ENCODE measurements at places on chromosomes 13 and 19.

DNA sequence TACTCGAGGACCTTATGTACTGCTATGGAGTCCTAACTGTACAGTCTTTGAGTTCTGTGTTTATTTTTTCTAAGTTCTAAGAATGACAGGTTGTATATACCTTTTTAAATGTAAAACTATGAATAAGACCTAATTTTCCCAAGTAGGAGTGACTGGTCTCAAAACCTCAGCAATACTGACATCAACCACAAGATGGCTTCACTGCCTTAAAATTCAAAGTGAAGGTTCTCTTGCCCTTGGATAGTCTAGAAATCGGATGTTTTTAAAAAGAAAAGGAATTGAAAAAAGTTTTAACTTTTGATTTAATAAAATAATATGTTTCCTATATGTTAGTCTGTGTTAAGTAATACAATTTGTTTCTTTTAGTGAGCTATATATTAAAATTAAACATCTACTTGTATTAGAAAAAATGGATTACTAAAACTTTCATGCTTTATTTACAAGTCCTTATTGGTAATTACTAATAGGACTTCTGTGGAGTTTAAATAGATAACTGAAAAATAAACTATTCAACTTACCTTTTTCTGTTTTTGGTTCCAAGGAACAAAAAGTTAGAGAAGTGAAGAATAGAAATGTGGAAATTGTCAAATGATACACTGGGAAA, 52.0 kb downstream of the TDRD3 start:
- peak; percentile 61 for DNase-seq

- no peak for DNase-seq
These were observed 1895.6 kb upstream of the PRR20A start for GRCh38 chr13:55245005-55245644.

DNA sequence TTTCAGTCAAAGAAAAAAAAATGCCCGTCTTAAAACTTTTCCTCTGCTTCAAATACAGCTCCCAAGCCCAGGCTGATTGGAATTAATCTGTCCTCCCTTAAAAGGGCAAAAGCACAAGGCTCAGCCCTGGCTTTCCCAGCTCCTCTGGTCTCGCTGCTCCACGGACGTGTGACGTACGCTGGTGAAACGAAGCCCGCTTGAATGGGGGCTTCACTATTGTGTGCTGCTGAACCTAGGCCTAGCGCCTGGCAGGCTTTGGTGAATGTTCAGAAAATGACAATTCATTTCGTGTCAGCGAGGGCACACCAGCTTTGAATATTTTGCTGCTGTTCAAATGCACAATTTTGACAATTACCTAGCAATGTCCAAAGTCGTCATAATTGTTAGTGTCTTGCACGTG, 615 bp upstream of the ZNF135 start:
- DNase-seq, result no peak

GRCh38 chr19:46867170-46867569, 6.4 kb downstream of the ARHGAP35 start:
- DNase-seq, result no peak

DNA sequence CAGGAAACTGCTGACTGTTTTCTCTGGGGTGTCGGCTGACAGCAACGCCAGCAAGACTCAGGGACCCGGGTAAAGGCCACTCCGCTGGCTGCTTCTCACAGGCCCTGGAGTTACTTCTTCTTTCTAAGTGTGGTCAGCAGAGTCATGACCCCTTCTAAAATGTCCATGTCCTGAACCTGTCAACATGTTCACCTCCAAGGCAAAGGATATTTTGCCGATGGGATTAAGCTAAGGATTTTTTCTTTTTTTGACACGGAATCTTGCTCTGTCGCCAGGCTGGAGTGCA, 7.9 kb downstream of the PEX11G start:
- DNase-seq, result no peak

DNA sequence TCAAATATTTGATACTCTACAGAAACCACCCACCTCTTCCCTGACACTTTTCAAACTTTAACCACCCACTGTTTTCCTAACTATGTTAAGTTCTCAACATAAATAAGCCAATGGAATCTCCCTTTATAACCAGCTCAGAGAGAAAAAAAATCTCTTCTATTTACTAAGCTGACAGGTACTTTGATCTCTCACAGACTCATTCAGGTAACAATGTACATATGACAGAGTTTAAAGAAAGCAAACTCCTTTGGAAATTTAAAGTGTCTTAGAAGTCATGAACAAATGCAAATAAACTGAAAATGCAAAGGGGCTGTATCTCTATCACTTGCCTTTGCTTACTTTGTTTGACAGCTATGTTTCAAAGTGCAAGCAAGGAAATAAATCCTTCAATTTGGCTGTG, 109.3 kb downstream of the KLF12 start:
- no peak for DNase-seq

GRCh38 chr19:41241859-41242258, 22.3 kb upstream of the HNRNPUL1 start:
- no peak for DNase-seq

- no peak for DNase-seq
These were observed 185.9 kb downstream of the ZNF536 start for GRCh38 chr19:30557927-30558557.

DNA sequence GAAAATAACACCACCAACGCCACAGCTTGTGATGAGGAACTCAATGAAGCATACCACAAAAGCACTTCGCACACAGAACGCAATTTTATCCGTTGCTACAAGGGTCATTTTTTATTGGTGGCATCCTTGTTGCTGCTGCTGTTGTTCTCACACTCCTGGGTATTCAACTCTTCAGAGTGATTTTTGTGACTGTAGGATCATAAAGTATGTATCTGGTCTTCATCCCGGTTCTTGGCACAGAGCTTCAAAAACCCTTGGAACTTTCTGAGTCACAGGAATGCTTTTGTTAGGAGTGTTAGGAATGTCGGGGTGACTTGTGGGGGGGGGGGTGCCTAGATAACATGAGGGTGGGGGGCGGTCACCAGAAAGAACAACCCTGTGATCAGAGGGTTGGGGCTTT, 108.4 kb downstream of the ZNF557 start:
- DNase-seq, result no peak

DNA sequence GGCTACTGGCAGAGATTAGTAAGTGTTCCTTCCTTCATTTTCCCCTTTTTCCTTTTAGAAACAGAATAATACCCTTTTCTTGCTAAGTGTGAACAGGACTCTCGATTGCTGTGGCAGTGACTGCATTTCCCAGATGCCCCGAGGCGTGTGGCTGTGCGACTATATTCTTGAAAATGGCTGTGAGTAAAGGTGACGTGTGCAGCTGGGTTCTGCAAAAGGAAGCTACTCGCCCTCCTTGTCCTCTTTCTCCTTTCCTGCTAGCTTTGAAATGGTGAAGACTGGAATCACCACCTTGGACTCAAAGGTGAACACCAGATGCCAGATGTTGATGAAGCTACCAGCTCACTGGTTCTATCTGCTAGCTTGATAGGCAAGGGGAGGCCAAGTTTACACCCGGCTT, 121.4 kb downstream of the MIPEP start:
- DNase-seq, result no peak
